Dermis lymphatic vessel endothelial cell (primary cell): ENCODE measurements at places on chromosomes 2 and 18. TPM values are rescaled to one million over a fixed set of nuclear protein-coding genes. Genes with fewer than 3 reads are reported as not detected.

The CXCR2 gene
- total RNA-seq = not detected in 2 replicates

The SPP2 gene
- not detected in 2 replicates for total RNA-seq

The FAM237A gene
- total RNA-seq = not detected in 2 replicates

The GCA gene
- 3.4 and 6.6 TPM in 2 replicates for total RNA-seq

The MGAT4A gene
- 3.5 and 6.8 TPM in 2 replicates for total RNA-seq
